ENCODE measurements at places on chromosomes 13 and 19.

GRCh38 chr13:87274209-87274819 is 396.9 kb upstream of the SLITRK5 start:
- DNase-seq, result peak; percentile 49

- no peak for DNase-seq
These were observed 6.0 kb upstream of the CCDC97 start for GRCh38 chr19:41303954-41304353.

- no peak for DNase-seq
These were observed 763 bp downstream of the ZNF180 start for GRCh38 chr19:44499559-44499958.

- DNase-seq, result peak; percentile 30
These were observed 4.3 kb downstream of the NDFIP2 start for GRCh38 chr13:79485014-79485811.

GRCh38 chr19:3024870-3025548 is 4.1 kb downstream of the TLE2 start:
- DNase-seq, result no peak

DNA sequence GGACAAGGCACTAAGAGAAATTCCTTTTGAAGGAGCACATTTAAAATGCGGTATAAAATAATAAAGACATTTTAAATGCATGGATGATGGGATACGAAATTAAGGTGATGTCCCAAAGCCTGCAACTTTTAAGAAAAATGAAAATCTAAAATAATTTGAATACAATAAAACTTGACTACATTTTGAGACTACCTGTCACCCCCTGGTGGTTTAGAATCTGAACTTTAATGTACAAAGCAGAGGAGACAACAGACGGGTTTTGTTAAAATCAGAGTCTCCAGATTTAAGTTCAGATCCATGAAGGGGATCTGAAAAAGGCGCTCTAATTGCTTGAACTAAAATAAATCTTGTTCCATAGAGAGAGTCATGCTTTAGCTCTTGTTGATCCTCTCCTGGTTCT is 1129.3 kb upstream of the PCDH20 start:
- no peak for DNase-seq

DNA sequence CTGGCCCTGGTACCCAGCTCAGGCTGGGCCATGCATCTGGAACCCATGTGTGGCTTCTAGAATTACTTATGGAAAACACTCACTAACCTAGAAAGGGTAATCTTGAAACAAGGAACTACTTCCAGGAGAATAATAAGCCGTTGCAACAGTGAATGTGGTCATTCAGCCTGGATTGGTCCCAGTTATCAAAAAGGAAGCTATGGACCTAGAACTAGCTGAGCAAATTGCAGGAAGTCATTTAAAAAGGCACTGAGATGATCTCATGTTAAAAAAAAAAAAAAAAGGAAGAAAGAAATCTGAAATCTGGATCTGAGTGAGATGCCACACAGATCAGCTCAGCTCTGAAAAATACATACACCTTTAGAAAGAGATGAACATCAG is 59.6 kb downstream of the DCT start:
- DNase-seq, result no peak

- no peak for DNase-seq
These were observed 6.9 kb downstream of the CBARP start for GRCh38 chr19:1230783-1231489.
